GM12892 (cell line): ENCODE measurements at places on chromosomes 5 and 9.

DNA sequence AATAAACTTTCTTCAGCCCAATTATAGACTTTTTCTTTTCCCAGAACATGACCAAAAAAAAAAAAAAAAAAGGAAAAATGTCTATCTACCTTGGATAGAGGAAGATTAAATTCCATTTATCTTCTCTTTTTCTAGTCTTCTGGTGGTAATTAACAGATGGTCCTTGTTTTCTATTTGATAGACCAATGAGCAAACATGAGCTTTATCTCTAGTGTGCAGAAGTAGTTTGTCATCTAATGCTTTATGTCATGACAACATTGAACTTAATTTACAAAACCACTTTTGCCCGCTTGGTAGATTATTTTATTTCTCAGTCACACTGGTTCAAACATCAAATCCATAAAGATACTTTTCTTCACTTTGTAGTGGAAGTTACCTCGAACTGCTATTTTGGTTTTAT lies 69.5 kb upstream of the ELL2 start:
- no peak for DNase-seq

GRCh38 chr5:2282893-2283292 lies 400.2 kb upstream of the IRX4 start:
- DNase-seq: no peak

DNA sequence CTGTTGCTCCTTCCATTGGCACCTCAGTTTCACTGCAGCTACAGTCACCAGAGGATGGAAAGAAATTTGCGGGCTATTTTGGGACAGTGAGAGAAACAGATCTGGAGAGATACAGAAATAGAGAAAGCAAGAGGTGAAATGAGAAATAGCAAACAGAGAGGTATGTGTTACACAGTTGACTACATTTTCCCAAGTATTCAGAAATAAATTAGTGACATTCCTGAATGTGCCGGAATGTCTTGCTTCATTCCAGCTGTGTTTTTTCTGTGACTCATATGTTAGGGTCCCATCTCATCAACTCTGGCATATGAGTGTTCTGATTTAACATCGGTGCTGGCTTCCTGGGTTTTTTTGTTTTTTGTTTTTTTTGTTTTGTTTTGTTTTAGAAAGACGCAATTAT lies 63.8 kb upstream of the ZNF462 start:
- no peak for DNase-seq

DNA sequence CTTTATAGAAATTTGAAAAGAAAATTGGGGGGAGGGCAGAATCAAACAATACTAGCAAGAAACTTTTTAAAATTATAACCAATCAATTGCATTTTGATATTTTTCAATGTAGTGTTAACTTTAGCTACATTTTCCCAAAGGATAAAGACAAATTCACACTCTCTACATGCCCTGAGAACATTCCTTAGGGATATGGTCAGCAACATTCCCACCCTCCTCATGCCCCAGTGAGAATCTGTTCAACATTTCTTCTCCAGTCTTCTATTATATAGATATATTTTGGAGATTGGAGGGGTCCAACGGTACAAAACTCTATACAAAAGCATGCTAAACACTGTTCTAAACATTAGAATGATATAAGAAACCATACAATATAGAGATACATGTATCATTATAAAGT lies 11.6 kb upstream of the PRR16 start:
- no peak for DNase-seq

DNA sequence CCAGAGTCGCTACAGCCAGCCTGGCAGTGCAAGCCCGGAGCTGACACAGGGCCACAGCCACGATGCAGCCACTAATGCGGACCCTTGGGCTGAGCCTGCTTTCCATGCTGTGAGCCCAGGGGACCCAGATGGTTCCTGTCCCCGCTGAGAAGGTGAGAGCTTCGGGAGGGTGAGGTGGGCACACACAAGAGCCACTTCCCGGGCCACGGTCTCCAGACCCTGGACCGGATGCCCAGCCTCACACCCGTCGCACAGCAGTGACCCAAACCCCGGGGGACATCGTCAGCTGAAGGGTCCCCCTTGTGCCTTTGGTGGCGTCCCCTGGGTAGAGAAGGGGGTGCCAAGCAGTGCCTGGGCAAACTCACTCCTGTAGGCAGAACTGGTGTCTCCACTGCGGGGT lies 13.4 kb downstream of the PAEP start:
- no peak for DNase-seq

GRCh38 chr5:149702934-149703646 lies 27.0 kb upstream of the PPARGC1B start:
- no peak for DNase-seq

- no peak for DNase-seq
Measured at GRCh38 chr9:130523921-130524320, 55.5 kb upstream of the FUBP3 start.

DNA sequence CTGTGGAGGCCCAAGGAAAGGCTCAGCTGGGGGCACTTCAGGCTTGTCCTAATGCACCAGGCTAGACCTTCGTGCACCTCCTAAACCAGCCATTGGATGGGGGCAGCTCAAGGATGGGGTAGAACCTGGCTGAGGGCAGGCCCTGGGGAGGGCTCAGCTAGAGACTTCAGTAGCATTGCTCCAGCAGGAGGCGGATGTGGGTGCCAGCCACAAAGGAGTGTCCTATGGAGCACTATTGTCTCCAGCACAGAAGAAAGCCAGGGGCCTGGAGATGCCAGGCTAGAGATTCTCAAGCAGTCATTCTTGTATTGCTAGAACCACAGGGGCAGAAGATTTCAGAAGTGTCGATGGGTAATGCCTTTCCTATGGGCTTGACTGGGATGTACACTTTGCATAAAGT lies 131.8 kb downstream of the SYK start:
- no peak for DNase-seq

DNA sequence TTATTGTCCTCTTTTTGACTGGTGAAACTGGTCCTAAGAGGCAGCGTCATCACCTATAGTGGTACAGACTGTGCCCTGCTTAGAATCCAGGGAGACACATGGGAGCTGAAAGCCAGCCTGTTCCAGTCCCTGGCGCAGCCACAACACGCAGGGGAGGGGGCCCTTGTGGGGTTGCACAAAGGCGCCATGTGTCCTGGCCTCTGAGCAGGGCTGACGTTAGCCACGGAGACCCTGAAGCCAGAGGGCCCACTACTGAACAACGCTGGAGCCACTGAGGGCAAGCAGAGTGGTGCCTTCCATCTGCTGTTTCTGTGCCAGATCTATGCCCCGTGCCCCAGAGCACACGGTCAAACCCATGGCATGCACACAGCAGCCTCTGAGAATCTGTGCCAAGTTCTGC lies 147.3 kb downstream of the ACTL7B start:
- DNase-seq: no peak

DNA sequence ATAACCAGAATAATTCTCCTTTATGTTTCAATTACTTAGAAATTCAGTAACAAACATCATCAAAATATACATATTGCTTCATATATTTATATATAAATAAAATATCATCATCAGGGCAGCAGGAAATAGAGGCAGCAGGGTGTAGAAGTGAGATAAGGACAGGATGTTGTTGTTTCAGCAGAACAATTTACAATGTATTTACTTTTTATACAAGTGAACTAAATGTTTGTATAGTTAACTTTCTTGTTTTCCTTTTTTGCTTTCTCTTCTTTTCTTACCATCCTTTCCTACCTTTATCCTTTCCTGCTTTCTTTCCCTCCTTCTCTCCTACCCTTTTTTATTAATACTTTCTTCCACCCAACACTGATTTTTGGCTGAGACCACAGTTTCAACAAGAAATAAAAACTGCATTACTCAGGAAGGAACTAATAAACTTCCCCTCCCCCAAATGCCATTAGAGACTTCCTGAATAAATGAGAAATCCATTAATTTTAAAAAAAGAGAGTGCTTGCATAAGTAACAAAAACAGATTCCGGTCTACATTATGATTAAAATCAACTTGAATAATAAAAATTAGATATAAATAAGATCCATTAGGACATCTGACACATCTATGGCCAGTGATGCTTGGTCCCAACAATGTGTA lies 159.8 kb upstream of the ACOT12 start:
- DNase-seq: no peak

DNA sequence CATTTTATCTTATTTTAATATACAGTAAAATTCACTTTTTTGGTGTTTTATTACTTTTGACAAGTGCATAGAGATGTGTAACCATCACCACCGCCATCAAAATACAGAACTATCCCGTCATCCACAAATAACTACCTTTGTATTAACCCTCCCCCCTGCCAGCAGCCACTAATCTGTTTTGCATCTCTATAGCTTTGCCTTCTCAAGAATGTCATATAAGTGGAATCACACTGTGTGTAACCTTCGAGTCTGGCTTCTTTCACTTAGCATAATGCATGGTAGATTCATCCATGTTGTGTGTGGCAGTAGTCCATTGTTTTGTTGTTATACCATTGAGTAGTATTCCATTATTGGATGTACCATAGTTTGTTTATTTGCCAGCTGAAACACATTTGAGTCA lies 98.8 kb downstream of the BOD1 start:
- no peak for DNase-seq

- DNase-seq: no peak
Measured at GRCh38 chr5:124645396-124645795, 101.0 kb downstream of the ZNF608 start.
